NCI-H2081 (cell line): ENCODE measurements at places on chromosomes 13 and 19.

DNA sequence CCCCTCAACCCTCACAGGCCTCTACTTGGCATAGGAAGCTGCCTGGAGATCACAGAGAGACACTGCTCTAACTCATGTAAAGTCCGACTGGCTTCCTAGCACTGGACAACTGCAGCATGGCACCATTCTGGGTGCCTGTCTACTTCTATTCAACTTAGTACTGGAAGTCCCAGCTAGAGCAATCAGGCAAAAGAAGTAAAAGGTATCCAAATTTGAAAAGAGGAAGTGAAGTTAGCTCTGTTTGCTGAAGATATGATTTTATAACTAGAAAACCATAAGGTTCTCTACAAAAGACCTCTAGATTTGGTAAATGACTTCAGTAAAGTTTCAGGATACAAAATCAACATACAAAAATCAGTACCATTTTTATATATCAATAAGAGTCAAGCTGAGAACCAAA, 1017.6 kb downstream of the PCDH9 start:
- DNase-seq: no peak

GRCh38 chr19:30817965-30818567, 445.9 kb downstream of the ZNF536 start:
- DNase-seq: no peak

DNA sequence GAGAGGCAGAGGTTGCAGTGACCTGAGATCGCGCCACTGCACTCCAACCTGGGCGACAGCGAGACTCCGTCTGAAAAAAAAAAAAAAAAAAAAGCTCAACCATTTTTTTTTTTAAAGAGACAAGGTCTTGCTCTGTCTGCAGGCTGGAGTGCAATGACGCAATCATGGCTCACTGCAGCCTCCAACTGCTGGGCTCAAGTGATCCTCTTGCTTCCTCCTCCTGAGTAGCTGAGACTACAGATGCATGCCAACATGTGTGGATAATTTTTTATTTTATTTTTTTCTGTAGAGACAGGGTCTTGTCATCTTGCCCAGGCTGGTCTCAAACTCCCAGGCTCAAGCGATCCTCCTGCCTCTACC, 10.3 kb downstream of the EHD2 start:
- DNase-seq: no peak

- no peak for DNase-seq
These were observed 56.2 kb downstream of the RCBTB2 start for GRCh38 chr13:48476686-48477085.

GRCh38 chr19:32404933-32405430, 588 bp upstream of the DPY19L3 start:
- peak; percentile 23 for DNase-seq

GRCh38 chr13:91702411-91702810, 304.0 kb downstream of the GPC5 start:
- DNase-seq: no peak

GRCh38 chr13:53732664-53733063, 704.1 kb downstream of the OLFM4 start:
- DNase-seq: no peak

DNA sequence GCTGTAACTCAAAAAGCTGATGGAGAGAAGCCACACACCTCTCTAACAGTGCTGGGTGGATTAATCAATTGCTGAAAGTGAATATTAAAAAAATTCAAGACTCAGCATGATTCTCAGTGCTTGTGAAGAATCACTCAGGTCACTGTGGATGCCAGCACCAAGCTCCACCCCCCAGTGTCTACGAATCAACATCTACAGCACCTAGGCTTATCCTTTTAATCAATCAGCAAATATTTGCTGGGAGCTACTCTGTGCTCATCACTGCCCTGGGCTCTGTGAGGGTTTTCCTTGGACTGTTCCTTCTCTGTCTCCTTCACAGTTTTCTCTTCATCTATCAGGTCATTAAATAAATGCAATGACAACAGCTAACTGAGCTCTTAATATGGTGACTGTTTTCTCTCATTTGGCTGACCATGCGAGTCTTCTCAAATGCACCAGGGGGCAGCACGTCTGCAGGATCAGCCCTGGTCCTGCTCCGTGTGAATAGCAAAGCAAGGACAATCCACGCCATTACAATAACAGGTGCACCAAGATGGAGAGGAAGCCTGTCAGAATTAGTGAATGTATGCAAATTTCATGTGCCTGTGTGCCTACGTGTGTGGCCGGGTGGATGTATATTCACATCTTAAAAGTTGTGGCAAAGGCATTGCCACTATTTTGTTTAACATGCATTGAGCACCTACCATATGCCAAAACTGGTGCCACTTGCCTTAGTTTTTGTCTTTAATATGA, 14.6 kb upstream of the C13orf42 start:
- DNase-seq: peak; percentile 77

- no peak for DNase-seq
These were observed 20.7 kb downstream of the SETDB2 start for GRCh38 chr13:49464621-49465325.

DNA sequence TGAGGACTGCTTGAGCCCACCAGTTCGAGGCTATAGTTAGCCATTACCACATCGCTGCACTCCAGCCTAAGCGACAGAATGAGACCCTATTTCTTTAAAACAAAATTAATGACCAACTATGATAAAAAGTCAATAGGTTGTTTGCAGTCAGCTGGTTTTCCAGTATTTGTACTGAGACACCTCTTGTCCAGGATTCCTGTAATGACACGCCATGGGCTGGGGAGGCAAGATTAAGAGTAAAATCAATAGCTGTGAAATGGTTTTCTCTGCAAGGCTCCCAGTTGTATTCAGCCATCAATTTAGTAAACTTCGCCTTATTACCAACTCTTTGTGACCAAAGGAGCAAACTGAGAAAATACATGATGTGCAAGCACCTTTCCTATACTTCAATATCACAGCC, 29.5 kb downstream of the STK24 start:
- no peak for DNase-seq

GRCh38 chr13:95544293-95544692, 8.2 kb upstream of the CLDN10 start:
- no peak for DNase-seq

- no peak for DNase-seq
These were observed 13.3 kb downstream of the ZNF816 start for GRCh38 chr19:52949422-52949821.

- DNase-seq: no peak
These were observed 3.2 kb upstream of the GRTP1 start for GRCh38 chr13:113367020-113367560.

DNA sequence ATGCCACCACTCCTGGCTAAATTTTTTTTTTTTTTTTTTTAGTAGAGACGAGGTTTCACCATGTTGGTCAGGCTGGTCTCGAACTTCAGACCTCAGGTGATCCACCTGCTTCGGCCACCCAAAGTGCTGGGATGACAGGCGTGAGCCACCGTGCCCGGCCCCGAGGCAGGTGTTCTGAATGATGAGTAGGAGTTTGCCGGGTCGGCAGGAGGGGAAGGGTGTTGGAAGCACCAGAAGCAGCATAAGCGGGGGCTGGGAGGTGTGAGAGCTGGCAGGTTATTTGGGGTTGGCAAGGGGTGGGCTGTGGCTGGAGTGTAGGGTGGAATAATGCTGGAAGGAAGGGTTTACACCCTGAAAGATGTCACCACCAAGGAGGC, 1.8 kb downstream of the SPPL2B start:
- no peak for DNase-seq

GRCh38 chr19:49546825-49547565, 19.2 kb downstream of the RCN3 start:
- DNase-seq: peak; percentile 87

DNA sequence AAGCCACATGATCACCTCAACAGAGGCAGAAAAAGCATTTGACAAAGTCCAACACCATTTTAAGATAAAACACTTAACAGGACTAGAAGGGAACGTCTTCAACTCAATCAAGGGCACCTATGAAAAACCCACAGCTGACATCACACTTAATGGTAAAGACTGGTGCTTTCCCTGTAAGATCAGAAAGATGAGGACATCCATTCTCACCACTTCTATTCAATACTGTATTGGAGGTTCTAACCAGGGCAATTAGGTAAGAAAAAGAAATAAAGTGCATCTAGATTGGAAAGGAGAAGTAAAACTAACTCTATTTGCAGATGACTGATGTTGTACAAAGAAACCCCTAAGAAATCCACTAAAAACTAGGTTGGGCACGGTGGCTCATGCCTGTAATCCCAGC, 11.2 kb upstream of the AKAP8 start:
- no peak for DNase-seq

GRCh38 chr13:78160793-78161192, 242.2 kb upstream of the EDNRB start:
- no peak for DNase-seq

DNA sequence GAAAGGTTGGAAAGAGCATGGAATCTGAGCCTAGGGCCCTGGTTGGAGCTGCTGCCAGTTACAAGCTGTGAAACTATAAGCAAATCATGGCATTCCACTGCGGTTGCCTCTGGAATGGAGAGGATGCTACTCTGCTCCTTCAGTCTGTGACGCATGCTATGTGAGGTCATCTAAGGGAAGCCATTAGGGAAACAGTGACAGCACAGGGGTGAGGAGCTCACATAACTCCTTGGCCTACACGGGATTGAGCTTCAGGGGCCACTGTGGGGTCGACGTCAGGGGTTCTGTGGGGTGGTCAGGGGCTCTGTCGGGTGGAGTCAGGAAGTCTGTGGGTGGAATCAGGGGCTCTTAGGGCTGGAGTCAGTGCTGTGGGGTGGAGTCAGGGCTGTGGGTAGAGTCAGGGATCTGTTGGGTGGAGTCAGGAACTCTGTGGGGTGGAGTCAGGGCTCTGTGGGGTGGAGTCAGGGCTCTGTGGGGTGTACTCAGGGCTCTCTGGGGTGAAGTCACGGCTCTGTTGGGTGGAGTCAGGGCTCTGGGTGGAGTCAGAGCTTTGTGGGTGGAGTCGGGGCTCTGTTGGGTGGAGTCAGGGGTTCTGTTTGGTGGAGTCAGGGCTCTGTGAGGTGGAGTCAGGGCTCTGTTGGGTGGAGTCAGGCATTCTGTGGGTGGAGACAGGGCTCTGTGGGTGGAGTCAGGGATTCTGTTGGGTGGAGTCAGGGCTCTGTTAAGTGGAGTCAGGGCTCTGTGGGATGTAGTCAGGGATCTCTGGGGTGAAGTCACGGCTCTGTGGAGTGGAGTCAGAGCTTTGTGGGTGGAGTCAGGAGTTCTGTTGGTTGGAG, 35.8 kb upstream of the MEDAG start:
- no peak for DNase-seq

DNA sequence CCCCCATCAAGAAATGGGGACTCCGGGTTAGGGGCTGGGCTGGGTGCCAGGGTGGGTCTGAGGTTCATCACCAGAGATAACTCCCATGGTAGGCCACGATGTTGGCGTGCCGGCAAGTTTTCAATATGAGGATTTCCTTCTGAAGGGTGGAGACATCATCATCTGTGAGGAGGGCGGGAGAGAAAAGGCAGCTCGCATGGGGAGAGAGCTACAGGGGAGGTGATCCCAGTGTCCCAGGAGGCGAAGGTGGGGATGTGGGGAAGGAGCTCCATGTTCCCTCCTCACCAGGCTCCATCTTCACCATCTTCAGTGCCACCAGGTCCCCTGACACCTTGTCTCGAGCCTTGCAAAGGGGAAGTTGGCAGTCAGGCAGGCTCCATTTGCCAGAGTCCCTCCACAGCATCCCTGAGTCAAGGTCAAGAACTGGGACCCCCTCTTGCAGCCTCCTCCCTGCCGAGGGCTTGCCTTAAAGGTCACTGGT, 430 bp downstream of the MAP4K1 start:
- no peak for DNase-seq

DNA sequence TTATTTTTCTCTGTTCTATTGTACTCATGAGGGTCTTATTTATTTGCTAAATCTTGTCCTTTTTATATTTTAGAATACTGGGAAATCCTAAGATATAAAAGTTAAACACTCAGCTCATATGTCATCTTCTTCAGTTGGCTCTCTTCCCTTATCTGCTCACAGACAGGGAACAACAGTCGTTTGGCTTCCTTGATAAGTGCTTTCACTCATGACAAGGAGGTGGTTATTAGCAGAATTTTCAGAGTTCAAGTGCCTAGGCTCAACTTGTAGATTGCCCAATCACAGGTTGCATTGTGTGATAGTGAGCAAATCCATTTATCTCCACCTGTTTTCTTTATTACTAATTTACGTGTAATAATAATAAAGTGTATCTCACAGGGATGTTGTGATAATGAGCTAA, 620.3 kb upstream of the PCDH20 start:
- DNase-seq: no peak

- peak; percentile 65 for DNase-seq
These were observed 214.0 kb upstream of the SOX1 start for GRCh38 chr13:111852725-111853518.

DNA sequence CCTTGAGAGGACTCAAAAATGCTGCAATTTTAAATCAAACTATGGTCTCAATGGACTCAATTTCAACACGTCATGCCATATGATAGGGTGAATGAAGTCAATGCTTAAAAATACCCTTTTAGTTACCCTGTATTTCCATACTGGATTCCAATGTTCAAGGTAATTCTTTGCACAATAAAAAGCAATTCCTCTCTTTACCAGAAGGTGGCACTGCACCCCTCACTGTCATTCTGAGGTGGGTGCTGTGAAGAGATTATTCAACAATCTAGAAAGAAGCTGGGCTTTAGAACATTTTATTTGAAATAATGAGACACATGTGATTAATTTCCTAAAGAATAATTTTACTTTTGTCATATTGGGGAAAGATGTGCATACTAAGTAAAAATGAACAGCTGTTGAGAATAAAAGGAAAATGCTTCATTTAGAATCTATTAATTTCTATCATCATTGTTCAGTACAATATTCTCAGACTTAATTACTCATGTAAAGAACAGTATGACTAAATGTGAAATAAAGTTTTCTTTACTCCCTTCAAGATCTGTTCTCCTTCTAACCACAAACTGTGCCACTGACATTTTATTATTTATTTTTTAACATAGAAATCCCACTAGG, 789.1 kb downstream of the GPC5 start:
- peak; percentile 12 for DNase-seq

DNA sequence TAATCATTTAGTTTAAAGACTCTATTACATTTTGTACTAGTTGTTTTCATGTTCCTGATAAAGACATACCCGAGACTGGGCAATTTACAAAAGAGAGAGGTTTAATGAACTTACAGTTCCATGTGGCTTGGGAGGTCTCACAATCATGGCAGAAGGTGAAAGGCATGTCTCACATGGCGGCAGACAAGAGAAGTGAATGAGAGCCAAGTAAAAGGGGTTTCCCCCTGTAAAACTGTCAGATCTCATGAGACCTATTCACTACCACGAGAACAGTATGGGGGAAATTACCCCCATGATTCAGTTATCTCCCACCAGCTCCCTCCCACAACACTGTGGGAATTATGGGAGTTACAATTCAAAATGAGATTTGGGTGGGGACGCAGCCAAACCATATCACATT, 129.2 kb downstream of the PAN3 start:
- DNase-seq: no peak
